CD4-positive, alpha-beta T cell treated with Interleukin-6 for 4 hours (primary cell): ENCODE measurements at places on chromosomes 3 and 15.

GRCh38 chr3:38562467-38562925 is 66.4 kb downstream of the EXOG start:
- no peak for DNase-seq

GRCh38 chr15:85477061-85477460 is 96.7 kb downstream of the AKAP13 start:
- no peak for DNase-seq

- DNase-seq = no peak
These were observed 150.4 kb upstream of the SATB1 start for GRCh38 chr3:18575573-18575972.

- DNase-seq = no peak
These were observed 21.6 kb downstream of the LIMD1 start for GRCh38 chr3:45616158-45616557.

- no peak for DNase-seq
These were observed 7.0 kb upstream of the CPB1 start for GRCh38 chr3:148820361-148821245.

GRCh38 chr3:44108481-44108880 is 133.2 kb upstream of the TOPAZ1 start:
- no peak for DNase-seq

DNA sequence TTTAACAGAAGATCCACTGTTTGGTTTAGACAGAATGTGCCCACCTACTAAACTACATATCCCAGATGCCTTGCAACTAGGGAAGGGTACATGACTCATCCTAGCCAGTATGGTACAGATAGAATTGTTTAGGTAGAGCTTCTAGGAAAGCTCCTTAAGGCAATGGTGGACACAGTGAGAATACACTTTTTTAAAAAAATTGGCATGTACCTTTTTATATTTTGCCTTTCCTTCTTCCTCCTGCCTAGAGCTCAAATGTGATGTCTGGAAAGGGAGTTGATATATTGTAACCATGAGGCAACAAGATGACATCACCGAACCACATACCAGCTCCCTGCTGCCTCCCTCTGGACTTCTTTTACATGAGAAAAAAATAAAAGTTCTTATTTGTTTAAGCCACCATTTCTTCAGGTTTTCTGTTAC is 14.4 kb upstream of the C3orf80 start:
- no peak for DNase-seq
